ENCODE measurements at places on chromosomes 1 and 21.
A peak's percentile ranks its signal among the peaks of the same experiment; 100 is the strongest.

DNA sequence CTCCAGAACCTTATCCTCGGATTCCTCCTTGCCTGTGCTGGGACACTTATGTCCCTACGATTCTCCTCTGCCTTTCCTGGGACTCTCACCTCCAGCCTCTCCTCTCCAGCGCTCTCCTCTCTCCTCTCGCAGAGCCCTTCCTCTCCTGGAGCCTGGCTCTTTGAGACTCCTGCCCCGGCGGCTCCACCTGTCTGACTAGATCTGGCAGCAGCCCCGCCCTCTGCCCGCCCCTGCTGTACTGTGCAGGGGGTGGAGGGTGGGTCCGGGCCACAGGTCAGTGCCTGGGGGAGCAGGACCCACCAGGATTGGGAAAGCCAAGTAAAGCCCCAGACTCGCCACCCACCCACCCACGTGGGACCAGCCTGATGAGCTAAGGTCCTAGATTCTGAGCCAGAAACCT, 1.6 kb downstream of the ELOVL1 start:
- peak; percentile 28 for DNase-seq

GRCh38 chr1:65832296-65832695, 39.6 kb downstream of the PDE4B start:
- DNase-seq = no peak

- DNase-seq = no peak
Observed at GRCh38 chr1:109765483-109765815, 1.7 kb upstream of the EPS8L3 start.

DNA sequence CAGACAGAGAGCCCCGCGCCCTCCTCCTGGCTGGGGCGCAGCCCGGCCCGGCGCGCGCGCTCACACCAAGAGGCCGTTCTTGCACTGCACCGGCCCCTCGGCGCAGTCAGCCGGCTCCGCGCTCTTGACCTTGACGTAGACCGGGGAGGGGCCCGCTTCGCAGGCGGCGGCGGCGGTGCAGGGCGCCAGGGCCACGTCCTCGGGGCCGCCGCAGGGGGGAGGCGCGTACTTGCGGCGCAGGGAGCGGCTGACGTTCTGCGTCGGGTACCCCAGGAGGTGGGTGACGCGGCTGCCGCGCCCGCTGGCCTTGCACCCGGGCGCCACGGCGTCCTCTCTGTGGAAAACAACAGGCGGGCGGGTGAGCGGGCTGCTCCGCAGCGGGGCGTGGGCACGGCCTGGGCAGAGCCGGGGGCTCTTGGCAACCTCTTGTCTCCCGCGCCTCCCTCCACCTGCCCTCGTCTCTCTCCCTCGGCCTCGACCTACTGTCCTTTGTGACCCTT, 7.7 kb downstream of the VSIG8 start:
- DNase-seq = peak; percentile 83

GRCh38 chr1:2049718-2050431, at the start of gene PRKCZ:
PRKCZ (plus strand) TSS chr1:2050411; CDS start chr1:2050631, 220 bp downstream.
- peak; percentile 94 for DNase-seq

- DNase-seq = no peak
Observed at GRCh38 chr1:59367301-59368007, 70.6 kb downstream of the FGGY start.

DNA sequence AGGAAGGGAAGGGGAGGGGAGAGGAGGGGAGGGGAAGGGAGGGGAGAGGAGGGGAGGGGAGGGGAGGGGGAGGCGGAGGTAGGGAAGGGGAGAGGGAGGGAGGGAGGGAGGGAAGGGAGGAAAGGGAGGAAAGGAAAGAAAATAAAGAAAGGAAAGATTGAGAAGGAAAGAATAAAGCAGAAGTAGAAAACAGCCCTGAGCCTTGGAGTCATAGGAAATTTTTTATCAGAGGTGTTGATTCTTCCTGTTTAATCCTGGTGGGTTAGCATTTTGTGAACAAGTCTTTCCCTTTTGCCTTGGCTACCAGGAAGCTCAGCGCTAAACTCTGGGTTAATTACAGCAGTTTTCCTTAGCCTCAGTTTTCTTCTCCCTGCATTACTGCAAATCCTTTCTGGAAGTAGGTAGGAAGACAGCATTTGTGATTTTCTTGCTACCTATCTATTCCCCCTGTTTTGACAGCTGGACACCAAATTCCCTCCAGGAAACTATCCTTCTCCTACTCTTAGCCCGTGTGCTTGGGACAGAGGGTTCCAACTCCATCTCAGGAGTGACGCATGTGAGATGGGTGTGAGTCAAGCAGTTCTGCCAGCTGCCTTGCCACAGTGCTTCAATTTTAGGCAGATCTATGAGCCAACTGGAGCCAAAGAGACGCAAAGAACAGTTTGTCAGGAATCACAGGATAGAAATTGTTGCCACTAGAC, 26.9 kb downstream of the TOMM20 start:
- DNase-seq = no peak

DNA sequence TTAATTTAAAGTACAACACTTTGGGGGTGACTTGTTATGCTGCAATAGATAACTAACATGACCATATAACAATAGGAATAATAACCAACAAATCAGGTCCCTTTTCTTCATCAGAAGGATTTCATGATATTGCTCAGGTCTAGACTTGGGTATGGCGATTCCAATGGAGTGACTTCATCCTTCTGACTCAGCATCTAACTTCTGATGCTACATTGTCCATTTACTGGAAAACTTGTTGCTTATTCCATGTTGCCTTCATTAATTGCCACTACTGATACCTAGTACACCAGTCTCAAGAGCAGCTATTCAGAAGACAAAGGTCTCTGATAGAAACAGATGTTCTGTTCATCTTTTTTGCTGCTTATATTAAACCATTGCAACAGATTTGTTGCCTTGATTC, 324.3 kb downstream of the TGFB2 start:
- DNase-seq = no peak

DNA sequence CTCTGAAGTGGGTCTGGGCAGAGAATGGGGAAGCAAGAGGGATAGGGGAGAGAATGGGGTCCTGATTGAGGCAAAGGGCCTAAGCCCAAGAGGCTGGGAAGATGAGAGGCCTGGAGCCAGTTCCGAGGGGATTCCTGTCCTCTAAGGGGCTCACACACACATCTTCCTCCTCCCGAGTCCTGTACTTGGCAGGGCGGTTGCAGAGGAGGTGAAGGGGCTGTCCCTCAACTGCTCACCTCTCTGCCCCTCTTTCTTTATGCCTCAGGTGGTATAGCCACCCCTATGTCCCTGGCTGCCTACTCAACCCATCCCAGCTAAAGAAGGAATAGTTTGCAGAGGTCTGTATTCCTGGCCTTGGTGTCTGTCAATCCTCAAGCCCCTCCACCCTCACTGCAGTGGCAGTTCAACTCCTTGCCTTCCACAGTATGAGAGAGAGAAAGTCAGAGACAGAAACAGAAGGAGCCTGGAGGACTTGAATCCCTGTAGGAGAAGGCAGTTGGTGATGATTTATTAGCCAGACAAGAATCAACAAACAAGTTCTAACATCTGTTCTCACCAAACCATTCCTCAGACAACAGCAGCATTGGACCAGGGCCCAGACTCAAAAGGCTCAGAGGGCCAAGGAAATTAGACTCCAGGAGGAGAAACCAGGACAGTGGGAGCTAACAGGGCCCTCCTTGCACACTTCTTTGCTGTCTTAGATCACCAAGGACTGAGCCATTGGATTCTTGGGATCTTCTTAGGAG, 10.7 kb downstream of the SH2D2A start:
- no peak for DNase-seq

DNA sequence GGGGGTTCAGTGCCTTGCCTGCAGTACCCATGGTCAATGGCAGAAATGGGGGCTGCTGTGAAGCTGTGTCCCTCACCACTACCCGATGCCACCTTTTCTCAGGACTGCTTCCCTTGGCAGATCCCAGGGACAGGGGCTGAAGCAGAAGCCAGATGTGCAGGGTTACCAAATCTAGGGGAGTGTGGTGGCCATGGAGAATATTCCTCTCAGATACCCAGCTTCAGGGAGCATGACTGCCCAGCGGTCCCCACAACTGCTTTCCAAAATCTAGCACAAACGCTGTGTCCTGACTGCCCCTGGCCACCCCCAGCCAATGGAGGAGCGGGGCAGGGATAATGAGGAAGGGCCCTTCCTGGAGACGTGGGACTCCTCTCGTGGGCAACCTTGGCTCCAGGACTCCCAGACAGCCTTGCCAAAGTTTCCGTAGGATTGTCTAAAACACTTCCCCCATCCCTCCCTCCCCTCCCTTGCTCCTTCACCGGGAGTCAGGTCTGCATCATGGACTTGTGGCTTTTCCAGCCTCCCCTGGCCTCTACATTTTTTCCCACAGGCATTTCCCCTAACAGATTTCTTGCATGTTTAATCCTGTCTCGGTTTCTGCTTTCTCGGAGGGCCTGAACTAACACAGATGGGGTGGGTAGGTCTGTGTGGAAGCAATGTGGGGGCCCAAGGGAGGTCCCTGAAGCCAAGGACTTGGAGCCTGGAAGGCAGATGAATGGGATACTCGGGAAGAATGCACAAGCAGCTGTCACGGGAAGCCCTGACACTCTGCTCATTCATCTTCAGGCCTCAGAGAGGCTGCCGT, 80.5 kb downstream of the OMA1 start:
- no peak for DNase-seq

Measured in activated CD8-positive, alpha-beta T cell treated with anti-CD3 and anti-CD28 coated beads for 36 hours (primary cell).